ENCODE measurements at places on chromosomes 7 and 10. TPM values are rescaled to one million over a fixed set of nuclear protein-coding genes. Genes with fewer than 3 reads are reported as not detected.

DNA sequence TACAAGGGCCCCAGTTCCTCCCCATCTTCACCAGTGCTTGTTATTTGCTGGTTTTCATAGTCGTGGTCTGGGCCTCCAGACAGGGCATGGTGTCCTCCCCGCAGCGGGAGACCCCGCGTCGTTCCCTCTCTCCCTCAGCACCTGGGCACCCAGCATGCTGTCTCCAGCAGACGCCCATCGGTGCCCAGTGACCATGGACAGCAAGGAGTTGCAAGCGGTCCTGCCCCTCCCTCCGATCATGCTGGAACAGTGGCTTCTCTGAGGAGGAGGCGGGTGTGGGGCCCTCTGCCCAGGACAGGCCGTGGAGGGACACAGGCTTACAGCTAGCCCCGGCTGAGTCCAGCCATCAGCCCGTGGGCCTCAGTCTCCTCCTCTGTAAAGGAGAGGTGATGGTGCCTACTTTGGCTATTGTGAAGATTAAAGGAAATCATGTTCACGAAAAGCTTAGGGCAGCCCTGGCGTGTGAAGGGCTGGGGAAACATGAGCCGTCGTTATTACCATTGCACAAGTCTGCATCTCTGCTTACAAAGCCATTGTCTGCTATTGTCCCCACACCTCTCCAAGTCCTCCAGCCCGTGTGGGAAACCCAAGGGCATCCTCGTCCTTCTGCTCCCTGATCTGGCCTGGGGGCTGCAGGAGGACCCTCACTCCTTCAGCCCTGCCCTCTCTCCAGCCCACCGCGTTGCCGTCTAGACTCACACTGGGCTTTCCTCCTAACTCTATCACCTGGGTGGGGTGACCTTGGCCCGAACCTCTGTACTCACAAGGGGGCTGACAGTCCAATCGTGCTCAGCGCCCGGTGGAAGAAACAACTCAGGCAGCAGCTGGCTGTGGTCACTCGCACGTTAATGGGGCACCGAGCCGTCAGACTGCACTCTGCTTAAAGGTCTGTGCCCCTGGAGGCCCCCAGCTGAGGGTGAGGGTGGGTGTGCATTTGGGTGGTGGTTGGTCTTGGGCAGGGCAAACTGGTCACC is 29.9 kb downstream of the EN2 start:
- DNase-seq = no peak

- no peak for DNase-seq
These were observed 65.9 kb upstream of the SYPL1 start for GRCh38 chr7:106177738-106178592.

GRCh38 chr10:124698545-124699469 is 45.4 kb downstream of the FAM53B start:
- peak; percentile 21 for DNase-seq

- peak; percentile 48 for DNase-seq
These were observed 71.0 kb upstream of the NKX6-2 start for GRCh38 chr10:132856869-132857524.

- no peak for DNase-seq
These were observed 530.8 kb upstream of the IGFBP3 start for GRCh38 chr7:46451846-46452245.

The ANKRD26 gene
- 5.8 TPM for total RNA-seq

The FAM25A gene
- total RNA-seq = not detected

The TRIM50 gene
- not detected for total RNA-seq

The GPR26 gene
- not detected for total RNA-seq

The UBTD1 gene
- 15.1 TPM for total RNA-seq

The AOC1 gene
- 0.72 TPM for total RNA-seq

Measured in aorta (tissue), 5 donors.